Mesenteric fat pad (tissue), 1 donor: ENCODE measurements at places on chromosomes 7 and 10. TPM values are rescaled to one million over a fixed set of nuclear protein-coding genes. Genes with fewer than 3 reads are reported as not detected.

GRCh38 chr10:92790440-92790839, 57.9 kb upstream of the EXOC6 start:
- DNase-seq = no peak

- no peak for DNase-seq
Measured at GRCh38 chr10:108582387-108582786, 1340.9 kb downstream of the XPNPEP1 start.

DNA sequence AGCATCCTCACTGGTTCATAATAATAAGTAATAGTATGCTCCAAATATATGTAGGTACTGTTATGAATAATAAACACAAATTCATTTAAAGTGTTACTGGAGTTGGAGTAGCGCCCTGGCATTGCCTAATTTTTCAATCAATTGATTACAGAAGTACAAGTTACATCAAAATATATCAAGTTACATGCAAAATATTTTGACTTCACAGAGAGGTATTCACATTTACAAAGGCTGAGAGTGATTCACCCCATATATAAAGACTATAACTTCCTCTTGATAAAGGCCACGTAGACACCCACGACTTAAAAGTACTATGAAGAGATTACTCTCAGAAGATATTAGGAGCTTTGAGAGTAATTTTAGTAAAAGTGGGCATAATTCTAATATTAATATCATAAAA, 13.6 kb upstream of the COL17A1 start:
- no peak for DNase-seq

DNA sequence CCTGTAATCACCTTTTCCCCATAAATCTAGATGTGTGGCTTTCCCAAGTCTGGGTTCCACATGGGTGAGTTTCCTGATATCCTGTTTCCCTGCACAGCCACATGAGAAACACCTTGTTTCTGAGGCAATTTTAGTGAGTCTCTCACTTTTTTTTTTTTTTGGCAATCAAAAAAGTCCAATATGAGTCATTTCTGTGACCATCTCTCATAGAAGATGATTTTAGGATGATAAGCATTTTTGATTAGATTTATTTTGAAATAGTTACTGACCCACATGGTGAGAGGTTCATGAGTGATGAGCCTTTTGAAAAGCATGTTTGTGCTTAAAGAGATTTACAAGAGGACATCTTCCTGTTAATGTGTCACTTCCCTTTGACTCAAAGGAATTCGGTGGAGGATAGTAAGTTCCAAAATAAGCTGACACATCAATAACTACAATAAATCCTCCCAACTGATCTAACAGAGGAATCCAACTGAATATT, 464.0 kb downstream of the INHBA start:
- DNase-seq = no peak

GRCh38 chr7:106114716-106115383, 2.7 kb upstream of the SYPL1 start:
- DNase-seq = no peak

- DNase-seq = no peak
Measured at GRCh38 chr7:17590221-17590620, 291.8 kb downstream of the AHR start.

- no peak for DNase-seq
Measured at GRCh38 chr7:131540491-131541162, 15.8 kb downstream of the PODXL start.

GRCh38 chr10:115818012-115818411, 455.0 kb downstream of the GFRA1 start:
- no peak for DNase-seq

DNA sequence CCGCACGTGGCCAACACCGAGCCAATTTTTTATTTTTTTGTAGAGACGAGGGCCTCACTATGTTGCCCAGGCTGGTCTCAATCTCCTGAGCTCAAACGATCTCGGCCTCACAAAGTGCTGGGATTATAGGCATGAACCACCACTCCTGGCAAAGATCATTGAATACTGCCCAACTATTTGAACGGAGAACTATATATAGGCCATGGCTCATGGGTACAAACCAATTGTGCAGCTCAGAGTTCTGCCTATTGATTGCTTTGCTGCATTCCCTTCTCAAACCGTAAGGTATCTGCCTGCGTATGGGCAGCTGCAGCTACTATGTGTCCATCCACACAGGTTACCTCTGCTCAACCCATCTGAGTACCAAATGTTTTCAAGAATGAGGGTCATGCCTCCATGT, 9.7 kb upstream of the SLC25A16 start:
- DNase-seq = no peak

- DNase-seq = no peak
Measured at GRCh38 chr10:22250897-22251660, 33.3 kb upstream of the EBLN1 start.

GRCh38 chr10:71921324-71922027, 42.7 kb upstream of the CHST3 start:
- DNase-seq = no peak

DNA sequence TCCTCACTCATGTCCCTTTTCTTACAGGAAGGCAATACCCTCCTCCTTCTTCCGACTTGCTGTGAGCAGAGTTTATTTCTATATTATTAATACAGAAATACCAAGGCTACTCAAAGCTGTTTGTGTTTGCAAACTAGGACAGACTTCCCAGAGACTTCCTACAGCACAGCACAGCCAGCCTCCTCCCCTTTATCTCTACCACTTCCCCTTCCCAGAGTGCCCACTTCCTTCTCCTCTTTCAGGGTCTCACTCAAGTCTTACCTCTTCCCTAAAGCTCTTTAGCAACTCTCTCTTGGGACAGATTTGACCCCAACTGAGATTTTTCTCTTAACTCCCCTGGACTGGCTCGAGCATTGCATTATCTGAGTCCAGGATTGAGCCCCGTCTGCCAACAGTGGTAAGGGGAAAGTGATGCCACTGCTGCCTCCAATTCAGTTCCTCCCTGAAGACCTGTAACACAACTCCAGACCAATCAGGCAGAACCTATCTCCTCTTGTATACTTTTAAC, 5.5 kb upstream of the LRGUK start:
- no peak for DNase-seq

DNA sequence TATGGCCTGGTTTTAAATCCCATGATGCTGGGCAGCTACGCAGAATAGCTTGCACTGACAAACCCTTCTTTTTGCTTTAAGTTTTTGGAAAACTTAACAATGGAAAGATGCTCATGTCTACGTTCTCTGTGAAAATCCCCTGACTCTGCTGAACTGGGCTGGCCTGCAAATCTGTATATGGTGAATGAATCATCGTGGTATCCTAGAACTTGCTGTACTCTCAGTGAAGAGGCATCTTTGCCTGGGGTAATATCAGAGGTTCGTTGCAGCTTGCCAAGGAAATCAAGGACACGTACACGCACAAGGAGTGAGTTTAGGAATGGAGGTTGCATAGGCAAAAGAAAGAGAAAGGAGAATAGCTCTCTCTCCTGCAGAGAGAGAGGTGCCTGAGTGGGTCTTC, 382.0 kb upstream of the ADARB2 start:
- no peak for DNase-seq

GRCh38 chr7:112290065-112290464, 83.6 kb downstream of the ZNF277 start:
- no peak for DNase-seq

- DNase-seq = no peak
Measured at GRCh38 chr7:155775691-155776090, 36.6 kb downstream of the SHH start.

DNA sequence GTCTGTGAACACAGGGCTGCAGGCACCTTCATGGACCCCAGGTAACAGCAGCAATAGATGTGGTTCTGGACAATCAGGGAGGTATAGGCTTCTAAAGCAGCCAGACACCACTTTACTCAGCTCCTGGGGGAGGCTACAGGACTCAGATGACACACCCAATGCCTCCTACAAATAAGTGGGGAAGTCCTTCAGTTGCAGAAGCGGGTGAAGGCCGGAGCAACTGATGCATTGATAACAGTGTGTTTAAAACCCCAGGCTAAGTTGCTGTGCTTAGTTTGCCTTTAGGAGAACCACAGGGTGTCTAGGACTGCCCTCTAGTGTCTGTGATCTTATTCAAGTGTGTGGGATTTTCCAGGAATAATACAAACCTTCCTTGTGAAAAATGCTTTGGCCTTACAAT, 5.9 kb upstream of the ITGA8 start:
- DNase-seq = no peak

DNA sequence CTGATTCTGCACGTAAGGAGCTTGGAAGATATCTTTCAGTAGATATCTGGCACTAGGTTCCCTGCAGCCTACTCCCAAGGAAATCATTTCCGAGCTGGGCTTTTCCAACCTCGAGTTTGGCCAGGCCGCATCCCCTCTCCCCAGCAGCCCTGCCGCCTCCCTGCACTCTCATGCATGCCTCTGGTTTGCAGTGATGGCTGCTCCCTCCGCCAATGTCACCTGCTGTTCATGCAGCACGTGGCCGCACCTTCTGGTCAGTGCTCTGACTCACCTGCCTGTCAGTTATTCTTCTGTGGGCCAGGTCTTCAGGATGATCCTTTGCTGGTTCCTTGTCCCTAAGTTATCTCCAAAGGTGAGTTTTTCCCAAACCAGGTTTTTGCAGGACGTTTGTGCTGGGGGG, 50.6 kb upstream of the RASGEF1A start:
- DNase-seq = no peak

GRCh38 chr10:113961182-113962031, 82.3 kb upstream of the ADRB1 start:
- DNase-seq = no peak

- no peak for DNase-seq
Measured at GRCh38 chr10:88946200-88946599, 6.4 kb downstream of the ACTA2 start.

- DNase-seq = no peak
Measured at GRCh38 chr7:66871076-66871475, 49.9 kb upstream of the TMEM248 start.

Gene CROT
- 8.3 TPM for total RNA-seq

Gene HECW1
- 2.6 TPM for total RNA-seq

Gene SLC18A2
- total RNA-seq = 0.42 TPM

Gene GHRHR
- total RNA-seq = not detected

Gene GLI3
- total RNA-seq = 25.5 TPM

Gene WNT8B
- not detected for total RNA-seq

Gene ZC3HAV1
- total RNA-seq = 35.0 TPM
